Cardiac ventricle fibroblast (primary cell): ENCODE measurements at places on chromosomes 16 and 17. TPM values are rescaled to one million over a fixed set of nuclear protein-coding genes. Genes with fewer than 3 reads are reported as not detected.

ADAP2 gene
- total RNA-seq: 0.98 TPM in 1 of 2 replicates, not detected in the other

PYY gene
- total RNA-seq: not detected in 2 replicates

TAT gene
- total RNA-seq: not detected in 2 replicates

VASN gene
- 96.0 and 96.3 TPM in 2 replicates for total RNA-seq

TEDC2 gene
- total RNA-seq: 1.4 and 2.1 TPM in 2 replicates

MEOX1 gene
- 0.25 TPM in 1 of 2 replicates, not detected in the other for total RNA-seq

MRPS23 gene
- 9.7 and 15.0 TPM in 2 replicates for total RNA-seq

DRC7 gene
- total RNA-seq: 0.34 TPM in 1 of 2 replicates, not detected in the other

OTOP2 gene
- total RNA-seq: not detected in 2 replicates

SLC5A11 gene
- 1.8 TPM in 1 of 2 replicates, not detected in the other for total RNA-seq

HES7 gene
- total RNA-seq: not detected in 2 replicates

SYNGR3 gene
- 0.78 and 4.2 TPM in 2 replicates for total RNA-seq

SCARF1 gene
- 4.2 and 7.6 TPM in 2 replicates for total RNA-seq

ABCA10 gene
- 2.8 TPM in 2 replicates for total RNA-seq

CTRB2 gene
- total RNA-seq: not detected in 2 replicates

KRT27 gene
- not detected in 2 replicates for total RNA-seq

KRTAP2-1 gene
- total RNA-seq: not detected in 2 replicates

ABCA9 gene
- 110 and 113 TPM in 2 replicates for total RNA-seq

NDUFAB1 gene
- total RNA-seq: 25.5 and 50.5 TPM in 2 replicates

KRTAP3-1 gene
- not detected in 2 replicates for total RNA-seq
